Effector memory CD4-positive, alpha-beta T cell (primary cell): ENCODE measurements at places on chromosomes 11 and 22.

GRCh38 chr11:62847767-62848314 is 8.5 kb upstream of the WDR74 start:
- no peak for DNase-seq

DNA sequence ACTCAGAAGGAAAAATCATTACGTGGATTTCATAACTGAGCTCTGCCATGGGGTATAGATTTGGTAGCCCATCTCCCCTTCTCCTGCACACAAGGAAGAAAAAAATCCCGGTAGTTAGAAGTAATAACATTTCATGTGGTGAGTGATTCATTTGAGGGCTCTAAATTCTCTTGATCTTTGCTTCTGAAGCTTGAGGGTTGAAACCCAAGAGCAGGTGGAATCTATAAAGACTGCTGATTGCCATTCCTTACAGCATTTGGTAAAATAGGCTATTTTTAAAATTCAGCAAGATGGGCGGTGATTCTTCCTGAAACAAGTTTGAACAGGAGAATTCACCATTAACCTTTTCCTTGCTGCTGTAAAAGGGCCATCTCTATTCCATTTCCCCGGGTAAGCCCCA is 266.1 kb downstream of the CADM1 start:
- no peak for DNase-seq

DNA sequence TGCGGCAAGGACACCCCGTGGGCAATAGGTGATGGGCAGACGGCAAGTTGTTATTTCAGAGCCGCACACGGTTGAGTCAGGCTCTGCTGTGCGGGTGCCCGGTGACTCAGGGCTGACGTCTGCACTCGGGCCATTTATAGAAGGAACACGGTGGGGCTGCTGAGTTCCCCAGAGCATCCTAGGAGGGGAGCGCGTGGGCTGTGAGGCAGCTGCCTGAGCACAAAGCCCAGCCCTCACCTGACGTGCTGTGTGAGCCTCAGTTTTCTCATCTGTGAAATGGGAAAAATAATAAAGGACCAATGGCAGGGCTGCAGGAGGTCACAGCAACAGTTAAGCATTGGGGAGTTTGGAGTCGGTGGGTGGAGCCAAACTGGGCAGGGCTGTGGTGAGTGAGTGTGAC is 11.3 kb upstream of the RHOD start:
- DNase-seq: no peak

GRCh38 chr22:35914665-35915476 is 113.8 kb downstream of the RBFOX2 start:
- no peak for DNase-seq

GRCh38 chr11:129910360-129910759 is 15.0 kb upstream of the NFRKB start:
- DNase-seq: no peak

GRCh38 chr22:20777420-20778177 is 3.7 kb downstream of the SERPIND1 start:
- no peak for DNase-seq

DNA sequence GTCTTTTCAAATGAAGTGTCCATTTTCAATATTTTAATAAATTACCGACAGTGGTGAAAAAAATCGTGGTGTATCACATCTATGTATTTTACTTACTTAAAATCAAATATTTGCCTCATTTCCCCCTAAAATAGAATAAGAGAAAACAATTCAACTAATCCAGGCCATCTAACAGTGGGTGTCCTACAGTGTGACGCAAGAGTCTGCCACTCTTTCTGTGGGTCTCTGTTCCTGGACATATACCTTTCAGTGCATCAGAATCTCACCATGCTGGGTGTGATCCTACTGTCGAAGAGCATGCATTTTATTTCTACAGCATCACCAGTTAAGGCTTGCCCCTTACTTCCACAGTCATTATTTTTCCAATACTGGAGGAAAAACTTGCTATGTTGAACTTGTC is 111.2 kb downstream of the CD44 start:
- DNase-seq: no peak

DNA sequence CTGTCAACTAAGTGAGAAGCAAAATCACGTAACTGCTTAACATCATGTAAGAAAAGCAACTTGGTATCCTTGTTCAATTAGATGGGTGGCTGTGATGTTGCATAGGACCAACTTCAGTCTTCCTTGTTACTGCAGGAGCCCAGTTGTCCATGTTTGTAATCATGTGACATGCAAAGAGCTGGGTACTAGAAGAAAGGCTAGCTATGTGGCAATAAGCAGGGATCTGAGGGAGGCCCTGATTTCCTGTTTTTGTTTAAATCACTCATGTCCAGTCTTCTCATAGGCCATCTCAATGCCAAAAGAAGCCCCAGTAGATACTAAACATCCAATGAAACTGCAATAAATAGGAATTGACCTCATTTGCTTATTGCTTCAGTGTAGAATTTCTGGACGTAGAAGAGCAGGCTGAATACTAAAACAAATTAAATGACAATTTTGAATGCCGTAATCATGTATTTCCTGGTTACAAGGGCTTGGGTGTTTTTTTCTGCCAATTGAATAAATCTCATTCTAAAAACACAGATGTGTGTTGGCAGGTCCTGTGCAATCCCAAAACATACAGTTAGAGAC is 140.8 kb upstream of the ARHGAP20 start:
- no peak for DNase-seq

GRCh38 chr11:66299186-66299585 is 7.5 kb downstream of the TMEM151A start:
- DNase-seq: no peak

DNA sequence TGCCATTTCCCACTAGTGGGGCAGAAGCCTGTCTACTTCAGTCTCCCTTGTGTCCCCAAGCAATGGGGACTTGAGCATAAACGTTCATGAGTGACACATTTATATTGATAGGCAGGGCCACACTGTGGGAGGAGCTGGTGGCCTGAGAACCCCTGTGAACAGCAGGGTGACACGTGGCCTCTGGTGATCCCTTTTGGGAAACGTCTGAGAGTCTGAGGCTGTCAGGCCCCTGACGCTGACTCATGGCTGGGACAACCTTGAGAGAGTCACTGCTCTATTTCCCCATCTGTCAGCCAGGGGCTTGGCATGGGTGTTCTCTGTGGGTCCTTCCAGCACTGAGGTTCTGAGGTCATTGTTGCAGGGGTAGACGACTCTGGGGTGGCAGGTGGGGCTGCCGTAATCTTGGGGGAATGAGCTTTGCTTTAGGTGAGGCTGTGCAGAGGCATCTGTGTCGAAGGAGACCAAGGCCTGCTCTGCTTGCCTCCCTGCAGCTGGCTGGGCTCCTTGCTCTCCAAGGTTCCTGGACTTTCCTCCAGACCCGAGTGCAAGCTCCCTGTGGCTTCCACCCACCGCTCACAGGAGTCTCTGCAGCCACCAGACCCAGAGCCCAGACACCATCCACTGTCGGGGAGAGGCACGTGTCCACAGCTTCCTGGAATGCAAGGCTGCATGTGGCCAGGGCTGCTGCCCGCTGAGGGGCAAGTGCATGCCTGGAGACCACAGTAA is 54.7 kb downstream of the SMIM38 start:
- DNase-seq: no peak

DNA sequence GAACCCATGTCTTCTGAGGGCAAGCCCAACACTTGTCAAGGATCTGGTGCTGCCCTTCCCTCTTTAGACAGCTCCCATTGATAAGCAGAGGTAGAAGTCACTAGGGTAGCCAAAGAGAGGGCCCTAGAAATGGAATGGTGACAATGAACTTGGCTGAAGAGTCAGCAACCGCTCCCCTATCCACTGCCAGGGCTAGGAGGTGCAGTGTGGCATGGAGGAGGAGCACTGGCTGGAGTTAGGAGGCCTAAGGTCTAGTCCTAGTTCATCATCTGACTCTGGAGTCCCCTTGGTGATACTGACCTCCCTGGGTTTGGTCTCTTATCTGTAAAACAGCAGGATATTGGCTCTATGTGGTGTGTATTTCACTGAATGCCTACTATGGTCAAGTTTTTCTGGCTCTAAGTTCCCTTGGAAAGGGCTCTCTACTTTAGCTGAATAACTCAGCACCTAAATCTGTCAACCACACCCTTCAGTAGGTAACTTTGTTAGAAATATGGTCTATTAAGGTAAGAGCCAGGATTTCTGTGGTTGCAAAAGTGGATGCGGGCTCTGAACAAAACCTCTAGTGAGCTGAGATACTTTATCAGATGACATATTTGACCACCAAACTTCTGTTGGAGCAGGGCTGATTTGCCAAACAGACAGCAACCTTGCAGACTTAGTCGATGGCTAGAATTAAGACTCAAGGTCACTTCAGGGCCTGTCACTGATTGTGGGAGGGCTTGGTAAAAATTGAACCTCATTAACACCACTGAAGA is 10.5 kb downstream of the TIMP3 start:
- no peak for DNase-seq

DNA sequence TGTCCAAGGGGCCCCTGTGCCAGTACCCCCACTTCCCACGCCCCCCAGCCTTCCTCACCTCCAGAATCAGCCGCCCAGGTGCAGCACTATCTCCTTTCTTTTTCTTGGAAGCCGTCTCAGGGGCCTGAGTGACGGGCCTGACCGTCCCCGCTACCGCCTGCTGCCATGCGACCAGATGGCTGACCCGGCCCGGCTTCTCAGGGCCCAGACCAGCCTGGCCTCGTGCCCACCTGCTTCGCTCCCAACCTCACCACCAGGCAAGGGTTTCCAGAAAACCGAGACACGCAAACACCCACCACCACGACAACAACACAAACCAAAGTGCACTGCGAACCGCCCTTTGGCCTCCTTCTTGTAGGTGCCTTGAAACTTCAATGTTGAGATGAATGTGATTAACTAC is 39.1 kb downstream of the MACROD1 start:
- DNase-seq: no peak

DNA sequence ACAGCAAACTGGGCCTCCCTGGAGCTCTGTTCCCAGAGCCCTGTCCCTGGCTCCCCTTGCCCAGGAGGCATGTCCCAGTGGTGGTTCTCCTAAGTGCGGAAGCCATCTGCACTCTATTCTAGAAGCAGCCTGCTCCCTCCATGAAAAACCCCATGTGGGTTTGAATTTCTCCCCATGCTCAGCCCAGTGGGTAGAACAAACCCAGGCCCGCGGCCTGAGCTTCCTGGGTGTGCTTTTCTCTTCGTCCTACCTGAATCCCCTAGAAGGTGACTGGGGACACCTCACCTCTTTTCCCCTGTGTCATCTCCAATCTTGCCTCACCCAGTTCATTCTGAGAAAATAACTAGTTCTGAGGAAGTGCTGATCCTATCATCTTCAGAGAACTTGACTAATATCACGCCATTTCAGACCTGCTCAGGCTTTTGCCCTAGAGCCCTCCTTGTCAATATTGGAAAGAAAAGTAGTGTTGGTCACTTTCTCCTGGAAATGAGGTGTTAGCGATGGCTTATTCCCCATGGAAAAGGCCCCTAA is 15.9 kb downstream of the IL10RA start:
- no peak for DNase-seq

- DNase-seq: no peak
Observed at GRCh38 chr11:20488352-20488751, 100.8 kb downstream of the PRMT3 start.

DNA sequence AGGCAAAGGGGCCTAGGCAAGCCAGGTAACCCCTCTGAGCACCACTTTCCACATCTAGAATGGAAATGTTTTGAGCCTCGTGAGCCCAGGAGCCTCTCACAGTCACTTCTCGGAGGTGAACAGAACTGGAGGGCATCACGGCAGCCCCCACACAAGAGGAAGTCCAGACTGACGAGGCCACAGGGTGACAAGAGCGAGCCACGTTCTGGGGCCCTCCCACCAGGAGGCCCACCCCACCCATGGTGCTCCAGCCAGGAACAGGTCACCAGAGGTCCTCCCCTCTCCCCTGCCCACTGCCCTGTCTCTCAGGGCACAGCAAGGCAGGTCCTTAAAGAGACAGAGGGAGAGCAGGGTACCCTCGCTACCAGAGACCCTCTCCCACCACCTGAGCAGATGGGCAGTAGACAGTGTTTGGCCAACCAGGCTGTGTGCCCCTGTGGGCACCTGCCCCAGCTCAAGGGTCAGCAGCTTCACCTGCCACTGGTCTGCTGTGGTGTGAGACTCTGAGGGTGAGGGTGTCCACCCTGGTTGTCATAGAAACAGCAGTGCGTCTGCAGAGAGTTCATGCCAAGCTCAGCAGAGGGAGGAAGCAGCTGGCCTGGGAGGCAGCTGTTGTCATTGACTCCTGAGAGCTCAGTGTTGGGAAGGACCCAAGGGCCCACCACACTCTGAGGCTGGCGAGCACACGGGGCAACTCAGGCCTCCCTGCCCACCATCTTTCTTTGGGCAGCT is 31.4 kb downstream of the RSPH14 start:
- no peak for DNase-seq

- DNase-seq: no peak
Observed at GRCh38 chr11:89175796-89176195, 1.9 kb upstream of the TYR start.

GRCh38 chr11:68727783-68728182 is 23.5 kb downstream of the TESMIN start:
- no peak for DNase-seq
